Panc1 (cell line): ENCODE measurements at places on chromosomes 2 and 18. TPM values are rescaled to one million over a fixed set of nuclear protein-coding genes. Genes with fewer than 3 reads are reported as not detected.

- DNase-seq: no peak
Observed at GRCh38 chr2:173397539-173397938, 42.9 kb downstream of the CDCA7 start.

- DNase-seq: no peak
Observed at GRCh38 chr2:80651435-80651834, 346.9 kb upstream of the LRRTM1 start.

DNA sequence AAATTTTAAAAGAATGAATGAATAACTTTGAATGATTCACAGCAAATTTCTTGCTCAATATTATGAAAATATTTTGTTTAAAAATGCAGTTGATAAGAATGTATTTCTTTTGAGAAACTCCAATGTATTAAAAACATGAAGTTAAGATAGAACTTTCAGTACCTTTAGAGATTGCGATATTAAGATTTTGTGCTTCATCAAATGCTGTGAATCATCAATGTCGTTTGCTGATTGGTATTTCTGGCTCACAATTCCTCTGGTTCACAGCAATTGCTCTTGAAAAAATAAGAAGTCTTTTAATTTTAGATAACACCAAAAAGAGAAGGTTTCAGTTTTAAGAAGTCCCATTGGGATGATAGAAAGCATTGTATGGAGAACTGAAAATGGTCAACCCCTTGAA is 228.7 kb downstream of the IKZF2 start:
- DNase-seq: no peak

GRCh38 chr2:232245111-232245510 is 133.4 kb upstream of the ALPP start:
- no peak for DNase-seq

DNA sequence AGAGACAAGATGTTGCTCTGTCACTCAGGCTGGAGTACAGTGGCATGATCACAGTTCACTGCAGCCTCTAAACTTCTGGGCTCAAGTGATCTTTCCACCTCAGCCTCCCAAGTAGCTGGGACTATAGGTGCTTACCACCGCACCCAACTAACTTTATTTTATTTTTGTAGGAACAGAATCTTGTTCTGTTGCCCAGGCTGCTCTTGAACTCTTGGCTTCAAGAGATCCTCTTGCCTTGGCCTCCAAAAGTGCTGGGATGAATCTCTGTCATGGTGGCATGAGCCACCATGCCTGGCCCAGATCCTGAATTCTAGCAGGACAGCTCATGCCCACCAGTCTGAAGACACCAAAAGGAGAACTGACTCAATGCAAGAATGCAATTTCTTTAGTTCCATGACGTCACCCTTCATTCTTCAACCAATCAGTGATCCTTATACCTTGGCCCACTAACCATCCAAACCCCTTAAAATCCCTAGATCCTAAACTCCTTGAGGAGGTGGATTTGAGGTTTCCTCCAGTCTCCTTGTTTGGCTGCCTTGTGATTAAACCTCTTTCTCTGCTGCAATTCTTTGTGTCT is 25.6 kb upstream of the CXXC1 start:
- no peak for DNase-seq

DNA sequence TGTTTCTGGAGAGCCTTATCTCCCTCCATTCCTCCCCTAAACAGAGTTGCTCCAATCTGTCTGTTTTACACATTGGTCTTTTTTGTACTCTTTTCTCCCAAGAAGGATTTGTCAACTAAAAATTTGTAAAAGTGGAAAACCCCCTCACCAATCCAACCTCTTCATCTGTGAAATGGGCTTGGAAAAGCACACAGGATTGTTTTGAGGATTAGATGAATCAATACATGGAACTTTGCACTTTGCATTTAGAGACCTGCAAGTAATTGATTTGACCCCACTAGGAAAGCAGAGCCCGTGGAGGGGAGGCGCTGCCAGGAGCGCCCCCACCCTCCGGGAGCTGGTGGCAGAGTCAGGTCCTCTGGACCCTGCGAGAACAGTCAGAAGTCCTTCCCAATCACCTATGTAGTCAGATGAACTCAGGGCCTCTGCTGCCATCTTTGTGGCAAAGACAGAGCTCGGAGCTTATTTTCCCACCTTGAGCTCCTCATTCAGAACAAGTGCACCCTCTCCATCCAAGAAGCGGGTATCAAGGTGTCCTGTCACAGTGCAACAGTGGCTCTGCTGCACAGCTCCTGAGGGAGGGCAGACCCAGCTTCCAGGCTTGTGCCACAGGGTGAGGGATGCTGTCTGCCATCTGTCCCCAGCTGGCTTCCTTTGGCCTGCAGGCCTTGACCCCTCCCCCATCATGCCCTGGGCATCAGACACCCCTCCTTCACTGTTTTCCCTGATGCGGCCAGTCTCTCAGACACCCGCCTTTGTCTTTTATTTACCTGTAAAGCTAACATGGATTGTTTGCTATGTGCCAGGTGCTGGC is 1.7 kb upstream of the TMEM185B start:
- DNase-seq: no peak

GRCh38 chr2:127657232-127657595 is 11.3 kb downstream of the GPR17 start:
- no peak for DNase-seq

DNA sequence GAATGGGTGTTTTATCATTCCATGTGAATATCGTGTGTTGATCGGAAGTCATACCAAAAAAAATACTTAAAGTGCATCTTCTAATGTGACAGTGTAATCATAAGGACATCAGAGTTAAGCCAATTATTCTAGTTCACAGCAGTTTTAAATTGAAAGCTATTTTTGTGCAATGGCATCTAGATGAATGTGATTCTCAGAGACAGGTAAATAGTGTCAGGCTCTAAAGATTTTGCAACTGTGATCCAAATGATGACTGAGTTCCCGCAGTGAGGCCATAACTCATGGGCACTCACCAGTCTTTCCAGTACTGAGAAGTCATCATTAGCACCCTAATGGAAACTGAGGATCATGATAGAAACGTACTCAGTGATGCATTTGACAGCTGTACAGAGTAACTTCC is 542.6 kb downstream of the PARD3B start:
- no peak for DNase-seq

GRCh38 chr2:144738749-144739148 is 218.8 kb upstream of the ZEB2 start:
- no peak for DNase-seq

DNA sequence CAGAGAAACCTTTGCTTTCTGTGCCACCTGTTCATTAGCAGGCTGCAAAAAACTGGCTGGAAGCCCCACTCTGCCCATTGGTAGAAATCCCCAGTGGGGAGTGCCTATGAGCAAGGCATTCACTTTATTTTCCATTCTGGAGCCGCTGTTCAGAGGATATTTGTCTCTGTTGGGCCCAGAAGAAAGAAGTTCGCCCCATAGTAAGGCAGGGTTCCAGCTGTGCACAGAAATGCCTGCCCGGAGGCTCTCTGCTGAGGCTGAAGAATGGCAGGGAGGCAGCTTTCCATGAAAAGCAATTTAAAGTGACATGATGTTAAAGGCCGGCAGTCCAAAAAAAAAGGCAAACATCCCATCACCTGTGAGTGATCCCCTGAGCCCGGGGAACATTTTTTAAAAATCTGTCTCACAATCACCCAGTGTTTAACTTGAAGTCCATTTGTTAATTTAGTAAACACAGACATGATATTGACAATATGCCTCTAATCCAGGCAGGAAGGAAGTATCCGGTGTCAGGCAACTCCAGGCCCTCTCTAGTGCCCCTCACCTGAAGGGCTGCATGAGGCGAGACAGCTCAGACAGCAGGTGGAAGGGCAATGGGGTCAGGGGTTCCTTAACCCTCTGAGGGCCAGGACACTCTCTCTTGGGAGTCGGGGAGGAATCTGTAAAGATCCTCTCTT is 265.1 kb upstream of the SIX2 start:
- no peak for DNase-seq

GRCh38 chr2:70115646-70116442 is 28.6 kb downstream of the PCBP1 start:
- no peak for DNase-seq

DNA sequence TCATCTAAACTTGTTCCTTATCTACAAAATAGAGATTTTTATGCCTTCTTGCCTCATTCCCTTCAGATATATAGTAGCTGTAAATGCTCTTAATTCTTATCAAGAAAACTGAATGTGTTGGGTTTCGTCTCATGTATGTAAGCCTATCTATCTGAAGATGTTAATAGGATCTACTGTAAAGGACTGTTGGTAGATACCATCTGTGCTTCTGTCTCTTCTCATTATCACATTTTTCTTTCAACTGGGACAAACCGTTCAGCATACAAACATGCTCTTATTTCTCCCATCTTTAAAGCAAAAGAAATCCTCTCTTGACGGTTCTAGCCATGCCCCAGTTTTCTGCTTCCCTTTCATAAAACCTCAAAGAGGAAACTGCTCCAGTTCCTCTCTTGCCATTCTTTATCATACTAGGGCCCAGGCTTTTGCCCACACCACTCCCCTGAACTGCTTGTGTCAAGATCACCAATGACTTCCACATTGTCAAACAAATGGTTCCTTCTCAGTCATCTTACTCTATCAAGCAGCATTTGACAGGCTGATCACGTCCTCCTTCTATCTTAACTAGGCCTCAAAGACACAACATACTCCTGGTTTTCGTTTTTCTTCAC is 88.7 kb downstream of the ARHGEF33 start:
- DNase-seq: no peak

DNA sequence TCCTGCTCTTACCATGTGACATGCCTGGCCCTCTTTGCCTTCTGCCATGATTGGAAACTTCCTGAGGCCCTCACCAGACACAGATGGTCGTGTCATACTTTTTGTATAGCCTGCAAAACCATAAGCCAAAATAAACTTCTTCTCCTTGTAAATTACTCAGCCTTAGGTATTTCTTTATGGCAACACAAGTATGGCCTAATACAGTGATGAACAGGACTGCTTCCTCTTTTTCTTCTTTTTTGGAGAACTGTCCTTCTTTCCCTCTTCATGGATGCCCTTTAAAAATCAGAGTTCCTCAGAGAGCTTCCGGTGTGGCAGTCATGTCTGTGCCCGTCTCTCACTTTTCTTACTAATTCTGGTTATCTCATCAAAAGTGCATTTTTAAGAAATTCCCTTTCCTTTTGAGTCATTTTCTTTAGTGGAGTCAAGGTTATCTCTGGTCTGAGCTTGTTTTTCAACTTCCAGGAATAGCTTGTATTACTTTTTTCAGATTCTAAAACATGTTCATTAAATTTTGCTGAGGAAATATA is 9.2 kb upstream of the IL1A start:
- DNase-seq: no peak

DNA sequence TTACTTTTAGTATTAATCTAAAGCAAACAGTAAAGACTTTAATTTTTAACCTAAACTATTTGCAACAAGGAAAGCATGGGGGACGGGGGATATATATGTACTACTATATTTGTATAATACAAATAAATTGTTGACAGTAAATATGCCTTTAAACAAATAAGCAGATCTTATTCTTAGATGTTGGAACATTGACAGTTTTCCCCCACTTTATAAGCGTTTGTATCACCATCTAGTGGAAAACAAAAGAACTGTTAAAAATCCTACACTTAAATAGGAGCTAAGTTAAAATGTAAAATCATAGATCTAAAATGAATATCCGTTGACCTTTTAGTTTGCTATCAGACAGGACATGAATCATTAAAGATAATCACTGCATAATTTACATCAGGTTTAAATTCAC is 50.0 kb downstream of the RBBP8 start:
- peak; percentile 27 for DNase-seq

- DNase-seq: no peak
Observed at GRCh38 chr2:13667415-13667757, 950.6 kb downstream of the TRIB2 start.

- DNase-seq: no peak
Observed at GRCh38 chr2:9228088-9228751, 21.6 kb downstream of the ASAP2 start.

The IL1RL2 gene
- total RNA-seq: not detected

The OTX1 gene
- 4.2 TPM for total RNA-seq

The TTR gene
- total RNA-seq: 1.0 TPM

The LRRTM4 gene
- 0.23 TPM for total RNA-seq

The DYSF gene
- 0.31 TPM for total RNA-seq

The TANC1 gene
- 44.3 TPM for total RNA-seq

The STPG4 gene
- total RNA-seq: 0.36 TPM

The SLC20A1 gene
- total RNA-seq: 72.0 TPM

The DNER gene
- total RNA-seq: 0.31 TPM

The LAMA1 gene
- total RNA-seq: 0.03 TPM

The HADHB gene
- 106 TPM for total RNA-seq

The LBH gene
- total RNA-seq: 2.2 TPM

The DSC1 gene
- total RNA-seq: not detected

The PLCL1 gene
- not detected for total RNA-seq
